ENCODE measurements at places on chromosomes 4 and X. TPM values are rescaled to one million over a fixed set of nuclear protein-coding genes. Genes with fewer than 3 reads are reported as not detected.

The NLGN4X gene
- total RNA-seq, result not detected

The EPGN gene
- total RNA-seq, result not detected

The SAGE1 gene
- not detected for total RNA-seq

The PORCN gene
- 31.1 TPM for total RNA-seq

The CLTRN gene
- total RNA-seq, result not detected

The ADGRG4 gene
- total RNA-seq, result not detected

The SPANXB1 gene
- not detected for total RNA-seq

The LNX1 gene
- total RNA-seq, result not detected

The TCEAL2 gene
- total RNA-seq, result not detected

The SUV39H1 gene
- total RNA-seq, result 11.0 TPM

The AREG gene
- 47.2 TPM for total RNA-seq

The PITX2 gene
- total RNA-seq, result not detected

The RPGR gene
- total RNA-seq, result 29.0 TPM

The FGF13 gene
- total RNA-seq, result not detected

The DMP1 gene
- total RNA-seq, result not detected

The ATP8A1 gene
- total RNA-seq, result 147 TPM

The MGARP gene
- total RNA-seq, result 0.78 TPM

The GAGE12H gene
- not detected for total RNA-seq
